Fibroblast of skin of right quadriceps (primary cell): ENCODE measurements at places on chromosomes 7 and 10.

GRCh38 chr7:46616636-46617035 lies 695.6 kb upstream of the IGFBP3 start:
- DNase-seq, result peak; percentile 31

- no peak for DNase-seq
Measured at GRCh38 chr7:98946389-98946788, 68.1 kb downstream of the TRRAP start.

DNA sequence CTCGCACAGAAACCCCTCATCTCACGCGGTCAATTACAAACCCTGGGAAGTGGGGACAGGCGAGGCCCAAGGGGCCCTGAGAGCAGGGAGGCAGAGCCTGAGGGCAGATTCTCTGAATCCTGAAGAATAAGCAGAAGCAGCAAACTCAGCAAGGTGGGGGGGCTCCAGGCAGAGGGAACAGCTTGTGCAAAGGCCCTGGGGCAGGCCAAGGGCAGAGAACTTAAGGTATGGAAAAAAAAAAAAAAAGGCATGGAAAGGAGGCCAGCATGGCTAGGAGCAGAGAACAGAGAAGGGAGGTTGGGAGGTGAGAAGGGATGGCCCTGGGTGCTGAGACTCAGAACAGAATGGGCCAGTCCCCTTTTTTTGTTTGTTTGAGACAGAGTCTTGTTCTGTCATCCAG lies 32.8 kb upstream of the TNRC18 start:
- no peak for DNase-seq

GRCh38 chr10:32347363-32348022 lies 535 bp upstream of the EPC1 start:
- no peak for DNase-seq

GRCh38 chr10:6409971-6410643 lies 170.0 kb downstream of the PRKCQ start:
- DNase-seq, result peak; percentile 18

DNA sequence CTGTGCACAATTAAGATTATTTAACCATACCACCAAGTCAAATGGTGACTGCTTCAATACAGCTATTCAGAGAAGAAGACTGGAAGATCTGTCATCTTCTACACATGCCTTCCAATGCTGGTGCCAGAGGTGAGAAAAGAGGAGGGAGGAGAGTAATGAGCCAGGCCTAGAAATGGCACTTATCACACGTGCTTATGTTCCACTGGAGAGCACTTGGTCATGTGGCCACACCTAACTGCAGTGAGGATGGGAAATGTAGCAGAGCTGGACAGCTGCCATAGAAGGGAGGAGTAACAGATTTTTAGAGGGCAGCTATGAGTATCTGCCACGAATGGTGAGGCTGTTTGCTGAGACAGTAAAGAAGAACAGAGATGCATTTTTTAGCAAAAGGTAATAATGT lies 77.1 kb downstream of the MPLKIP start:
- peak; percentile 25 for DNase-seq

GRCh38 chr10:131573707-131574106 lies 262.2 kb upstream of the TCERG1L start:
- DNase-seq, result no peak

- no peak for DNase-seq
Measured at GRCh38 chr7:98398567-98399372, 2.1 kb downstream of the BAIAP2L1 start.
